Dorsolateral prefrontal cortex (tissue), 122 donors: ENCODE measurements at places on chromosomes 3 and 15. TPM values are rescaled to one million over a fixed set of nuclear protein-coding genes. Genes with fewer than 3 reads are reported as not detected.

Gene GUCA1C
- total RNA-seq = not detected

GRCh38 chr3:175274056-175274455 is 414.9 kb downstream of the NAALADL2 start:
- no peak for DNase-seq

DNA sequence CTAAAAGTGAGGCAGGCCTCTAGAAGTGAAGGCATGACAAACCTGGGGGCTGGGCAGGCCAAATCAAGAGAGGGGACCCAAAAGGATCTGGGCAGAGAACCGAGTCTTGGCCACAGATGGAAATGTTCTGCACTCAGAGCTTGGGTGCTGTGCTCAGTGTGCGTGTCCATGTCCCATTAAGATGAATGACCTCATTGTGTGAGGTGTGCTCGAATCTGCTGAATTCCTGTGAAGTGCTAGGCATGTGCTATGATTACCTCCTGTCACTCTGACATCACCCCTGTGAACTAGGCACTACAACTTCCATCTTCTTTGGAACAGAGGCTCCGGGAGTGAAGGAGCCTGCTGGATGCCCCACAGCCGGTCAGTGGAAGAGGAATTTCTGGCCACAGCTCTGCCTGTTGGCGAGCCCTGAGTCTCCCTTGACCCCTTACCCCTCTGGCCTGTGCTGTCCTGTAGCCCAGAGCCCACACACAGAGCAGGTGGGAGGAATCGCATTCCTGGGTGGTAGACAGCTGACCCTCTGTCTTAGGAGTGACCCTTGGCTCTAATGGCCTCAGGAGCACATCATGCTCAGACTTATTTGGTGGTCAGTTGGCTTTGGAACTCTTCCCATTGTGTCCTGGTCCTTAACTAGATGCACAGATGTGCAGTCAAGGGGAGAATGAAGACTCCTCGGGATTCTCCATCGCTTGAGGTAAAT is 67.6 kb upstream of the CTDSPL start:
- no peak for DNase-seq

- DNase-seq = no peak
Observed at GRCh38 chr3:143414571-143415253, 295.1 kb downstream of the CHST2 start.

GRCh38 chr3:38646630-38647029 is 2.9 kb downstream of the SCN5A start:
- no peak for DNase-seq
